ENCODE measurements at places on chromosomes 11 and 22.

DNA sequence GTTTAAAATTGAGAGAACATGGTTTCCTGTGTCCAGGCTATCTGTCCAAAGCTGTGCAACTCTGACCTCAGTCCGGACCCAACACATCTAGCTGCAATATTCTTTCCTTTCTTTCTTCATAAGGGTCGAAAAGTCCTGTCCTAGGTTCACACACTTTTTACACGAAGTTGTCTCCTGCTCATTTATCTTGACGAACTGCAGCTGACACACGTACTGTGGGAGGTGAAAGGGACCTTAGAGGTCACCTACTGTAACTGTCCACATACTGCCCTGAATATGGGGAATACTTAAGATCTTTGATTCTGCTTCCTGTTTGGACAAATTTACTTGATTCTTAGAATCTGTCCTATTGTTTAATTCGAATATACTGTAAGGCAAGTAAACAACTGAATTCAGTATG, 105.9 kb downstream of the CCDC83 start:
- no peak for DNase-seq

GRCh38 chr11:81717695-81718094, 1016.0 kb downstream of the FAM181B start:
- DNase-seq = no peak

DNA sequence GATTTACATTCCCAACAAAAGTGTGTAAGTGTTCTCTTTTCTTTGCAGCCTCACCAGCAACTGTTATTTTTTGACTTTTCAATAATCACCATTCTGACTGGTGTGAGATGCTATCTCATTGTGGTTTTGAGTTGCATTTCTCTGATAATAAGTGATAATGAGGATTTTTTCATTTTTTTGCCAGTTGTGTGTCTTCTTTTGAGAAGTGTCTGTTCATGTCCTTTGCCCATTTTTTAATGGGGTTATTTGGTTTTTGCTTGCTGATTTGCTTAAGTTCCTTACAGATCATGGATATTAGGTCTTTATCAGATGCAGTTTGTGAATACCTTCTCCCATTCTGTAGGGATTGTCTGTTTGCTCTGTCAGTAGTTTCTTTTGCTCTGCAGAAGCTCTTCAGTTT, 107.7 kb downstream of the EHF start:
- DNase-seq = no peak

- no peak for DNase-seq
These were observed 908.6 kb downstream of the NTM start for GRCh38 chr11:132278801-132279574.

DNA sequence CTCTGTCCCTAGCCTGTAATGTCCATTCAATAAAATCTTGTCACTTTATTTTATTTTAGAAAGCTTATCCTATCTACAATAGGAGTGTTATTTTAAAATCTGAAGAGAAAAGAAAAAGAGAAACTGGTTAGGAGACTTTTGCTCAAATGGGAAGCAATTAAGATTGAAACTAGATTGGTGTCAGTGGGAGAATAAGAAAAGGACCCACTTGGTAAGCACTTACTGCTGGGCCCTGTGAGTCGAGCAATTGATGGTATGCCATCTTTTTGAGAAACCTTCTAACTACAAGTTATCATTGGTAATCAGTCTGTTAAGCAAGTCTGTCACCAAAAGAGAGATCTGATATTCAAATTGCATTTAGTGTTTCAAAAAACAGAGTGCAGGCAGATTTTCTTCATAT, 258.4 kb downstream of the GRM5 start:
- DNase-seq = no peak

DNA sequence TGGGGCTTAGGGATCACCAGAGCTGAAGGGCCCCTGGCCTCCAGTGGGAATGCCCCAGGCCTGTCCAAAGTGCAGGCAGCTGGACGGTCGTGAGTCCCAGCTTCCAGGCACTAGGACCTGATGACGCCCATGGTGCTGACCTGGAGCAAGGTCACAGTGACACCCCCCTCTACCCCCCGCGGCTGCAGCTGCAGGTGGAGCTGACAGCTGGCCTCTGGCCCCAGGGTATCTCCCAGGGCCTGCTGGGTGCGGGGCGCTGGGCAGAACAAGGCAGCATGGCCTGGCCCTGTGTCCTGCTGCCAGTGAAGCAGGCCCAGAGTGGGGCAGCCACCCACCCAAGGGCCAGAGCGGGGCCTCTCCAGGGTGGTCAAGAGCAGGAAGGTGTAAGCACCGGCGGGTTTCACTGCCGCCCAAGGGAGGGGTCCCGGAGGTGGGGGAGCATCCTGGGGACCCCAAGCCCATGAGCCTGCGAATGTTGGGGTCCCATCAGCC, 553 bp upstream of the TCIRG1 start:
- DNase-seq = no peak

DNA sequence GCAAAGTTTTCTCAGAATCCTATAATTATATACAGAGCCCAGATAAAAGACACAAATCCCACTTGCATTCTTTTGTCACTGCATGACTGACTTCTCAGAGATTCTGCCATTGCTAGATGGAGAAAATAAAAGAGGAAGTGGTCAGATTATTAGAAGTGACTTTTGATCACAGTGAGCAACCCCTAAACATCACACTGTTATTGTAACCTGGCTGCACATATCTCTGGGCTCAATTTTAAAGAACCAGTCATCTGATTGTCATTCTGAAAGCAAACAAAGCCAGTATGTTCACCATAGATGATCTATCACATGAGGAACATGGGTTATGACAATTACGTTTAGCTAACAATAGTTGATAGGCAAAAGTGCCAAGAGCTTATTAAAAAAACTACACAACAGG, 47.8 kb downstream of the COPB1 start:
- no peak for DNase-seq

DNA sequence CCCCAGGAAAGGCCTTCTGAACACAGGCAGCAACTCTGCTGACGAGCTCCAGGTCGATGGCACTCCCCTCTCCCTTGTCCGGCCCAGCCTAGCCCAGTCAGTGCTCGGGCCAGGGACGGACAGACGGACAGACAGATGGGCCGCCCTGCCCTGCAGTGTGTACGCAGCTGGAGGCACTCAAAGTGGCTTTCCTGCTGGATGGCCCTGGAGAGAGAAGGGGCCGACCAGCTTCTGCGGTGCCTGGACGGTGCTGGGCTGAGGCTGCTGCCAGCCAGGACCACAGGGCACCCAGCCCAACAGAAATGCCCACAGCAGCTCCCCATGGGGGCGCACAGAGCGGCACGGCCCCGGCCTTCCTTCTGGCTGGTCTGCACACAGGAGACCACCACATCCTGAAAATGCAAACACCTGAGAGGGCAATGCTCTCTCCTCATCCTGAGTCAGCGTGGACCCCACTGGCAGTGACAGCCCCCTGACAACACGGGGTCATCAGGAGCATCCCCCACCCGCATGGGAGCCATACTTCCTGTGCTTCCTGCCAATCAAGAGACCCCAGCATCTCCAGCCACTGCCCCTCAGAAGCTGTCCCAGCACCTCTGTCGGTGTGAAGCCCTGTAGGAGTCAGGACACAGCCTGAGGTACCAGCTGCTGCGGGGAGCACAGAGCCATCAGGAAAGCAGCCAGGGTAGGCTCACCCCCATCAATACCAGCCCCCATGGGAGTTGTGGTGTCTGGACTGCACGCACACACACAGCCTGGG, 692 bp upstream of the MOB2 start:
- DNase-seq = no peak

- DNase-seq = no peak
These were observed 90.3 kb downstream of the C11orf87 start for GRCh38 chr11:109512249-109512648.

DNA sequence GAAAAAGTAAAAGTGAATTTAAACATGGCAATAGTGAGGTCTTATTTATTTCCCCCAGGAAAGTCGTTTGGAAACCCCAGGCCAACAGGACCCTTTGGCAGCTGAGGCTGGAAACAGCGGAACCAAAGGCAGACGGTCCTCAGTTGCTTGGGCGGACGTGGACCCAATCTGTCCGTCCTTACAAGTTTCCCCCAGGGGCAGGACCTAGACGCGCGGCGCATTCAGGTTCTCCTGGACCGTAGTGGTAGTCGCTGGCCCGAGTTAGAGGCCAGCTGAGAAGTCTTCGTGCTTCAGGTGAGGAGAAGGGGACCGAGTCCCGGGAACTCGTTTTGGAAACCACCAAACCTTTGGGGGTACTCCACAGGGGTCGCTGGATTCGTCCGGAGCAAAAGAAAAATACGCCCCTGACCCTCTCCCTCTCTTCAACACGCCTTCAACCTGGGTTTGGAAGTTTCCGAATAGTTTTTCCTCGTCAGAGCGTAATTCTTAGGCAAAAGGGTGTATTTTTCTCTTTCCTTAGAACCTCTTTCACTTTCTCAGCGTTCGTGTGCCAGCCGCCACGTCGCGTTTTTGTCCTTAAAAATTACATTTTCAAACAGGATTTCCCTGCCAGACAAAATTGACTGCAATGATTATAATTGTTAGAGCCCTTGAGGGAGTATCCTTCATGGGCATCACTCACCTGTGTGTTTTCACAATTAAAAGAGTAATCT, 2.1 kb downstream of the METTL15 start:
- peak; percentile 26 for DNase-seq

- DNase-seq = no peak
These were observed 70.9 kb downstream of the CCDC34 start for GRCh38 chr11:27291954-27292636.

DNA sequence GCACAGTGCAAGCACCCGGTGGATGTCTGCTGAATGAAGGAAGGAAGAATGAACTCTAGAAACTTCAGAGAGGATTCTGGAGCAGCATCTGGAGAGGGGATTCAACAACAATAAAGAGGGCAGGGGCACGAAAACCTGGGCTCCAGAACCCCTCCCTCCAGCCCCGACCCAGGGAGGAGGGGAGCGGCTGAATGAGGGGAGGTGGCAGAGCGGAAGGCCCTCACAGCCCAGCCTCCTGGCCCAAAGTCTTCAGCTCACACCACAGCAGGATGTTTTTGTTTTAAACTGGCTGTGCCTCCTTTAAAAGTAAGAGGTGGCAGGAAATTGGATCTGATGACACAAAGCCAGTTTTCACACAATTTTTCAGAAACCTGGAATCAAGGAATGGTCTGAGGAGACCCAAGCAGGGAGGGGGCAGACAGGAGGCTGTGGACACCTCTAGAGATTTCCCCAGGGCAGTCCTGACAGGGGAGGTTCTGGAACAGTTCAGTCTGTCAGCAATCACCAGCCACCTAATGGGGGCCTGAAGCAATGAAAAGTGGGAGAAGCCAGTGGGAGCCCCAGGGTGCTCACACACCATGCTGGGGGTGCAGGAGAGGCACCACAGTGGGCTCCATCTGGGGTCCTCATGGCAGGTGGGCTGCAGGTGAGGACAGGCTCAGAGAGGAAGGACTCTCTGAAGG, 44.4 kb upstream of the TCF20 start:
- DNase-seq = no peak
